CD4-positive, alpha-beta T cell treated with Interferon gamma for 1 hour (primary cell): ENCODE measurements at places on chromosomes 12 and 14.

- DNase-seq = no peak
These were observed 451.1 kb upstream of the RGS6 start for GRCh38 chr14:71481021-71481654.

- DNase-seq = no peak
These were observed 82.3 kb downstream of the PLEKHG3 start for GRCh38 chr14:64786296-64787149.

DNA sequence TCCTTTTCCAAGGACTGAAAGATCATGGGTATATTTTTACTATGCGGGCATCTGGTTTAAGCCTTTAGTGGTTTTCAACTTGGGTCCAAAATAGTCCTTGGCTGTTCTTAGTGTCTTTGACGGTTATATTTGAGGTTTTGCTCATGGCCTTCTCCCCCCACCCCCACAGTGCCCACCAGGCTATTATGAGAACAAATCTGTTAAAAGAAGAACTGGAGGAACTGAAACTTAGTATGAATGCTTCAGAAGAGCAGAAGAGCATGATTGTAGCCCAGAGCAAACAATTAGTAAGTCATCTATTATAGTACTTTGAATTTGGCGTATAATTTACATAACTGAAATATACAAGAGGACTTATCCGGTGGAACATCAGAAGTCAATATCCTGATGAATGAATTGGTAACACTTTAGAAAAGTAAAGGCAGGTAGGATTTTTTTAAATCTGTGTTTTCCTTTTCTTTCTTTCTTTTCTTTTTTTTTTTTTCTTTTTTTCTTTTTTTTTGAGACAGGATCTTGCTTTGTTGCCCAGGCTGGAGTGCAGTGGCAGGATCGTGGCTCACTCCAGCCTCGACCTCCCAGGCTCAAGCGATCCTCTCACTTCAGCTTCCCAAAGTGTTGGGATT is 71.8 kb upstream of the BCAT1 start:
- DNase-seq = peak; percentile 24

DNA sequence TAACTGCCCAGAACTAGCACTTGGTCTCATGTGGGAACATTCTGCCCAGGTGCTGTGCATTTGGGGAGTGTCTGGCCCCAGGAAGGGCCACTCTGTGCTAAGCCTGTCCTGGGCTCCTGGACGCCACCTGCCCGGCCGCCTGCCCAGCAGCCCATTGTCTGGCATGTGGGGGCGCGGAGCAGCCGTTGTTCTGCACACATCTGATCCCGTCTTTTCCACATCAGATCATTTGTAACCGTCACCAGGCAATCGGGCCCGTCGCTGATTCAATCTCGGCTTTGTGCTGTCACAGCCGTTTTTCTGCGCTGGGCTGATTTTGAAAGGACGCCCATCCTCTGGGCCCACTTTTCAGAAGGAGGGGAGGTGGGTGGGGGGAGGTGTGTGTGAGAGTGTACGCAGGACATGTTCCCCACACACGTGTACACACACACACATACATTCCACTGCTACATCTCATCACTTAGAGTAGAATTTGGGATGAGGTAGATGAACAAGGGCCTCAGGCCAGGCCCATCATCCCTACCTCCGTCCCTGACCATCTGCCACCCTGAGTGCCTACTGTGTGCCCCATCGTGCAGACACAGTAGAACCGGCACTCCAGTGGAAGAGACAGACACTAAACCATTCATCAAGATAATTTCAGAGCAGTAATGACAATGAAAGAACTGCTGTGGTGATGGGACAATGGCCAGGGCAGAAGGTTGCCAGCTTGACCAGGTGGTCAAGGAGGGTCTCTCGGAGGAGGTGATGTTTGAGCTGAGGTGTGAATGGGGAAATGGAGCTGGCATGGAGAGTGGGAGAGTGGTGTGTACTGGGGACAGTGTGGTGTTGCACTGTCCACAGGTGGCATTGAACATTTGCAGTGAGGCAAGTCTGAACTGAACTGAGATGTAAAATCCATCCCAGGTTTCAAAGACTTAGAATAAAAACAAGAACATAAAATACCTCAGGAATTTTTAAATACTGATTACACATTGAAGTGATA is 19.0 kb downstream of the FAM222A start:
- DNase-seq = no peak

- DNase-seq = no peak
These were observed 51.4 kb downstream of the TMEM132C start for GRCh38 chr12:128318341-128318740.

DNA sequence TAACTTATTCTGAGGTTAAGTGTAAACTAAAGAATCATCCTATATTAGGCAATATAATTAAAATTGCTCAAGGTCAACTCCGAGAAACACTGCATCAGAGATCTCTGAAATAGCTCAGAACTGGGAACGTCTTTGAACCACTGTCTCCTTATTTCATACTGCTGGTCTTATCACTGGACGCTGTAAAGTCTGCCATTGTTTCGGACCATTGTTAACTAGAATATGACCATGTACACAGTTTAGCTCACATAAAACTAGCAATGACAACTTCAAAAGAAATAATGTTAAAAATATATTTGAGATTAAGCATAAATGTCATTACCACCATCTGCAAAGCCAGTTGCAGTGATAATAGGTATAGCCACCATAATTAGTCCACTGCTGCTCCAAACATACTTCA is 2.9 kb downstream of the ABCD2 start:
- no peak for DNase-seq

- no peak for DNase-seq
These were observed 447 bp downstream of the CD63 start for GRCh38 chr12:55728186-55728938.

- DNase-seq = no peak
These were observed 45.8 kb downstream of the CRADD start for GRCh38 chr12:93722835-93723567.

DNA sequence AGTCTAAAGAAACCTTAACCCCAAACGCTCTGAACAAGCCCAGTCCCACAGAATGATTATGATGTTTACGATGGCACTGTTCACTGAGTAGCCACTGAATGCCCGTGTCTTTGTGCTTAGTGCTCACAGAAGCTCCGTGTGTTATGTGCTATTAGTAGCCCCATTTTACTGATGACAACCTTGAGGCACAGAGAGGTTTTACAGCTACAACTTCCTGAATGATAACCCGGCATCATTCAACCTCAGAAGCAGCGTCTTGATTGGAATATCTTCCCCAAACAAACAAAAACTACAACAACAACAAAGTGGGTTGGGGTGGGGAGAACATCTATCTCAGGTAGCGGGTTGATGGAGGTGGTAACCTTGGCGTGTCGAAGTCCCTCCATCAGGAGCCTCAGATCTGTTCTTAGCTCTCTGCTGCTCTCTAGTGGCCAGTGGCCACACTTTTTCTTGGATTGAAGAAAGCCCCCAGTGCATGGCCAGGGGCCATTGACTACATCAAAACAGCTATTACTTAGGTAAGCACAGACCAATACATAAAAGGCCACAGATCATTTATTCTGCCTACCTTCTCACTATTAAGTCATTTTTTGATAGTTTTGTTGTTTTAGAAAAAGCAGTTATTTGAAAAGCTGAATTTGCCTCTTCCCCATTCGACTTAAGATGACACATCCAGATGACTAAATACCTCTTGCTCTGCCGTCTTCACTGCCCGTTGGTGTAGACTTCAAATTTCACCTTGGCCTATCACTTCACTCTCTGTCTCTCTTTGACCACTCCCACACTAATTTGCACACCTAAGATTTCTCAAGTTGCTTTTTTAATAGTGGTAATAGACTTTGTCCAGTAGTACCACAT is 376.9 kb downstream of the GALC start:
- DNase-seq = no peak

DNA sequence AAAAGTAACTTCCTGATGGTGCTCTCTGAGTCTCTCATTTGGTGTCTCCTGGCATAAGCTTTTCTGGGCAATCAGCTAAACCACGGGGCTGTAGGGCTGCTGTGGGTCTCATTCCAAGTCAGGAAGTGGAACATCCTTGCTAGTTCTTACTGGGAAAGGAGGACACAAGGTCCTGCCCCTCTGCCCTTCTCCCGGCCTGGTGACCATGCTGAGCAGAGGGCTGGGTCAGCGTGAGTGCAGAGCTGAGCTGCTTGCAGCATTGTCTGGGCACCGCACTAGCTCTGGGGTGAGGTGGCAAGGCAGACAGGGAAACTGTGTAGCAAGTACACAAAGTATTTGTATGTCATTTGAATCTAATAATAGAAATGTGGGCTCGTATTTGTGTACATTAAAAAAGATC is 45.0 kb upstream of the ASPG start:
- DNase-seq = no peak

DNA sequence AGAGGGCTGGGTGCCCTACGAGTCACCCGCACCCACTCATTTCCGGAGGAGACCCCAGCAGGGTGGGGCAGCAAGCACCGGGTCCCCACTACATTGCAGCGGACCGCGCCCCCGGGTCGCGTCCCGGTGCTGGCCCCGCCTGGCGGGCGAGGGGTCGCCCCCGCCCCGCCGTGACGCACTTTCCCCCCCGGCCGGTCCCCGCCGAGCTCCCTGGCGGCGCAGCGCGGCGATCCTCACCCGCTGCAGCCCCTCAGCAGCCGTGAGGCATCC is 106.1 kb downstream of the PRICKLE1 start:
- DNase-seq = peak; percentile 32

DNA sequence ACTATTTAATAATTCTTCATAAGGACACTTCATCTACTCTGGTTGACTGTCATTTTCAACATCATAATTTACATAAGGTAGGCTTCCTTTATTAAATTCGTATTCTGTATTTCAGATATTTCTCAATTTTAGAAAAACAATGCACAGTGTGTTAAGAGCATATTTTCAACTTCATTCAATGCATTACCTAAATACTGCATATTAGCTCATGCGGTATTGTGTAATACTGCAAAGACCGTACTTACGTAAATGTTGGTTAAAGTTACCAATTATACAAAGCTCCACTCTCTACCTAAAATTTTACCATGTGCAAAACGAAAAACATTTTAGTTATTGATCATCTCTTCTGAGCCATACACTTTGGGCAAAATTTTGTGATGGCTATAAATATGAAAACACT is 62.8 kb downstream of the EXOC5 start:
- no peak for DNase-seq

- no peak for DNase-seq
These were observed 65.1 kb downstream of the ITPR2 start for GRCh38 chr12:26767865-26768264.

DNA sequence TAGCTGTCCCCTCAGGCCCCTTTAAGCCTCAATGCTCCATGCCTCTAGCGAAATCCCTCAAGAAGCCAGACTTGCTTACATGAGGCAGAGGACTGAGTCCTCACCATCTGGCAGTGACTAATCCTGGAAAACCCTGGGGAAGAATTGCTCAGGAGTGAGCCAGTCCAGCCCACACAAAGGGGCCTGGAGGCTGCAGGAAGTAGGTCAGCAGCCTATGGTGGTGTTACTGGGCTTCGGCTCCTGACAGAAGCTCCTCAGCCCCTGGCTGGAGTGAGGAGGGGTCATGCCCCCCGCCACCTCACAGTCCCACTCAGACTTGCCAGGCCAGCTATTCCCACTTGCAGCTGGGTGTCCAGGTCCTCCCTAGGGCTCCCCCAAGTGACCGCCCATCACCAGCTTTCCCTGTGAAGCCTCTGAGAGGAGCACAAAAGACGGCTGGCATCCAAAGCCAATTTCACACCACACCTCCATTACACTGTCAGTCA is 250.5 kb downstream of the DPF3 start:
- no peak for DNase-seq

DNA sequence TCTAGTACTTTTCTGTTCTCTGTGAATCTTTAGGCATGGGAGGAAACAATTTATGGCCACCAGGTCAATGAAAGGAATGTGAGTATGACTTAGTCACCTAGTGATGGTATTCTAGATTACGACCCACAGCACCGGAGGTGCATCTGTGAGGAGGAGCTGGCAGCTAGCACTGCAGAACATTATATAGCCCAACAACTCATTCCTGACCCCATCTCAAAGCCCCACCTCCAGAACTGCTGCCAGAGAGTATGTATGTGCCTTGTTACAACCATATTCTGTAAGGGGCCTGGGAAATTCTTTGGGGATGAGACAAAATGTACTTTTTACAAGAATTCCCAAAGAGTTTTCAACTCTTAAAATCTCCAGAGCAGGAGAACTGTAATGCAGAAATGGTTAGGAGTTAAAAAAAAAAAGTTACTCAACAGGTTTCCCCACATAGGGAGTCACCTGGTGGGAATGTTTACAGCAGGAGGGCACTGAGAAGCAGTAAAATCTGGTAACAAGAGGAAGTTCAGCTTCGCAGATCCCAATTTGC is 34.9 kb upstream of the CERS5 start:
- no peak for DNase-seq

DNA sequence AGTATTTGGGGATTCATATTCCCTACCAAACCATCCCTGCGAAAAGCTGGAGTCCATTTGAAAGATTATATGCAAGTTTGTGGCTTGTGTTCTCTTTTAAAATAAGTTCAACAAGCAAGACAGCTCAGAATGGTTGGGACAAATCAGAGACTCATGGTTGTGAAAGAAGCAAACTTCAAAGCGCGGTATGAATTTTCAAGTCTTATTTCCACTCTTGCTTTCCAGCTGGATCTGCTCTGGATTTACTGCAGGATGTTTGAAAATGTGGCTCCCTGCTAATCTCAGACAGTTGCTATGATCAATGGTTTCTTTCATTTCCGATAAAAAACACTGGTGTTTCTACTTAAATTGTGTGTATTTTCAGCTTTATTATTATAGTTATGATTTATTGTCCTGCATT is 477.5 kb downstream of the RAD51B start:
- no peak for DNase-seq

GRCh38 chr12:124754949-124755800 is 108.5 kb downstream of the SCARB1 start:
- DNase-seq = peak; percentile 53

- DNase-seq = no peak
These were observed 51.8 kb downstream of the MOK start for GRCh38 chr14:102252834-102253801.

DNA sequence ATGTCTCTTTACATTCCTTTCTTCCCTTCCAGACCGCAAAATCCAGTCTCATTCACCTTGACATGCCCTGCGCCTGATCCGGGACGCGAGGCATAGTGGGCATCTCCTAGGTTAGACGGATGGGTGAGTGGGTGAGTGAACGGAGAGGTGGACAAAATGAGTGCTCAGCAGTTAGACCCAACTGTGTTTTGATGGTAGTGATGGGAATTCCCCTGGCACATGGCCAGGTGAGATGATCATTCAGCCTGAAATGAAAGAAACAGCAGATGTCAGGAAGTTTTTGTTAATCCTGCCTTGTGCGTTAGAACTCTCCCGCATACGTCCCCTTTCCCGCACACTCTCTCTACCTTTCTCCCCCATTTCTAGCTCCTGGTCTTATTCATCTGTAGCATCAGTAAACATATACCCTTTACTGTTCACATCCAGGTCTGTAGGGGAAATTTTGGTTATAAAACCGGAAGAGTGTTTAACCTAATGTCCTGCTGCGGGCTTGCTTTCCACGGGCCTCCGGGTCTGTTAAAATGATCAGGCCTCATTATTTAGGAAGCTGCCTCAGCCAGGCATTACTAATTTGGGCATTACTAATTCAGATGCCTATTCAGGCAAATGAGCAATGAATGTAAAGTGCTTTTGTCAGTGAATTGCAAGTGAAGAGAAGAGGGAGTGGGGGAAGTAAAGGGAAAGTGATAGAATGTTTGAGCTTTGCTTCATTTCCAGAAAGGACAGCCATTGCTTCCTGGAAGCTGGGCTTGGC is 172.8 kb downstream of the ETV6 start:
- peak; percentile 41 for DNase-seq
